ENCODE measurements at places on chromosomes 3 and 15.

- no peak for DNase-seq
These were observed 94.3 kb upstream of the RNF7 start for GRCh38 chr3:141643796-141644195.

DNA sequence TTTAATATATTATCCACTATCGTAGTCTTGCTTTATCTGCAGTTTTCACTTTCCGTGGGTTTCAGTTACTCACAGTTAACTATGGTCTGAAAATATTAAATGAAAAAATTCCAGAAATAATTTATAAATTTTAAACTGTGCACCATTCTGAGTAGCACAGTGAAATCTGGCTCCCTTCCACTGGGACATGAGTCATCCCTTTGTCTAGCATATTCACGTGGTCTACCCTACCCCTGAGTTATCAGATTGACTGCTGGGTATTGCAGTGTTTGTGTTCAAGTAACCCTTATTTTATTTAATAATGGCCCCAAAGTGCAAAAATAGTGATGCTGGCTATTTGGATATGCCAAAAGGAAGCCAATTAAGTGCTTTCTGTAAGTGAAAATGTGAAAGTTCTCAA lies 539.5 kb upstream of the AGTR1 start:
- DNase-seq, result no peak

DNA sequence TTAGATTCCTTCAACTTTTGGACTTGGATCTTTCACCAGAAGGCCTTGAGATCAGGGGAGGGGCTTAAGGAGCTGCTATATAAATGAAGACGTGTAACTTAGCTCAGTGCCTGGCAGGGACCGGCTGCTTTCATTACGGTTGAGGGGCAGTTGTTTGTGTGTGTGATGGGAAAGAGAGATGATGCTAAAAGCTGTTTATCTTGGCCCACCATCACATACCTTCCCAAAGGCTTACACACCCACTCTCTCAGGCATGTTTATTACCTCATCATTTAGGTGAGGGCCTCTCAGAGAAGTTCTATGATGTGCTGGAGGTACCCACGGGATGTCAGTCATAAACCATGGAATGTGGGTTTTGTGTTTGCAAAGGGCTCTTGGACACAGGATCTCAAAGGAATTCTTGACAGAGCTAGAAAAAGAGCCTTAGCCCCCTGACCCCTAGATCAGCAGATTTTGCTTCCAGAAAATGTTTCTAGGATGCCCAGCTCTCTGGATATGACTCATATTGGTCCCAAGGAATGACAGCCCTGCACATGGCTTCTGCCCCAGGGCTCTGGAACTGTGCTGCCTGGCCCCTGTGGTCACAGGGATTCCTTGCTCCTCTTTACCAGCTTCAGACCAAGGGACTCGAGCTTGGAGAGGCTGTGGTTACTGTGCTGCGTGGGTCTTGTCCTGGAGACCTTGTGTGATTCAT lies 15.9 kb upstream of the SMAD3 start:
- DNase-seq, result peak; percentile 76

GRCh38 chr15:48040166-48040817 lies 80.5 kb upstream of the SLC24A5 start:
- peak; percentile 57 for DNase-seq

DNA sequence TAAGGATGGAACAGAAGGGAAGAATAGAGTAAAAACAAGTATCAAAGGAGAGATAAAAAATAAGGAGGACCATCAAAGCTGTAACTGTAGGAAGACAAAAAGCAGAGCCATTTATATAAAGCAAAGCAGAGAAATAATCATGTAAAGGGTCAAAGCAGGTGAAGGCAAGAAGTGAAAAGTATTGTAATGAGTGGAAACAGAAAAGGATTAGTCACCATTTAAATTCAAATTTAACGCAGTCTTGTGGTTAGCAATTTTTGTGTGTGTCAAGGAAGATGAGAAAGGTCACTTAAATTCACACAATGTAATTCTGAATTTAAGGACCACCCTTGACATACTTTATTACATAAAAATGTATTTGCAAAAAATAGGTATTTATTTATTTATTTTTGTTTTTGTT lies 567.8 kb downstream of the ROBO1 start:
- no peak for DNase-seq

DNA sequence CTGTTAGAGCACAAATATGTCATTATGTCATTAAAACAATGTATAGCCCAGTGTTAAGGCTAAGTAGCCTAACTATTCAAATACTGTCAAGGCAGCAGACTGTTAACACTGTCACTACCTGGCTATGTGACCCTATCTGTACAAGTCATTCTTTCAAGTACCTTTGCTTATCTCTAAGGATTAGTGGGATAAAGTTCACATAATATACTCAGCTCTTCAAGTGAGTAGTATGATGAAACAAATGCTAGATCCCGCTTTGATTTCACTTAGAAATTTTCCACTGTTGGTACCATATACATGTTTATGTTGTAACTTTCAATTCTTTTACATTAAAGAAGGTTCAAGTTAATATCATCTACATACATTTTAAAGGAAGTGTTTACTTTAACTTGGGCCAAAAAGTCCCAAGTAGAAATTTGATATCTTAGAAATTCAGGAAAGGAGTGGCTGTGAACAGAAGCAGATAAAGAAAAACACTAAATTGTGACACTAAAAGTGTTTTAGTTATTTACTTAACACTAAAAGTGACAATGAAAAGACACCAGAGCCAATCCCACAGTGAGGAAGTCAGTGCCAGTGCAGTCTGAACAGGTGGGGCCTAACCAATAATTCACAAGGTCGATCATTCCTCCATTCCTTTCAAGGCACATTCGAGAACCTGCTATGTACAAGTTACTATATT lies 4.8 kb upstream of the RFX7 start:
- DNase-seq, result no peak

DNA sequence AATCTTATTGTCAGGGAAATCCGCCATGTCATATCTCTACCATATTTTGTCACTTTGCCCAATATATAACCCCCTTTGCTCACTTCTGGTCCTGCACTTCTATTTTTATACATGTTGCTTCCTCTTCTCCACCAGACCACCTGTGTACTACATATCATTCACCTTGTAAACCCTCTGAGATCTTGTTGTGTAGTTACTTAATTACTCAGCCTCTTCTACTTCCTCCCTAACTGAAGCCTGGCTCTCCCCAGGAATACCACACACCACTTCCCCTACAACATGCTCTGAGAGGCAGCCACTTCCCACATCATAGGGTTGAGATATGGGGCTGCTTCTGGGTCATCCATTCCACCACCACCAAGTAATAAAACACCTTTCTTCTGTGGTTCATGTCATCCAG lies 10.0 kb downstream of the HEXA start:
- no peak for DNase-seq

DNA sequence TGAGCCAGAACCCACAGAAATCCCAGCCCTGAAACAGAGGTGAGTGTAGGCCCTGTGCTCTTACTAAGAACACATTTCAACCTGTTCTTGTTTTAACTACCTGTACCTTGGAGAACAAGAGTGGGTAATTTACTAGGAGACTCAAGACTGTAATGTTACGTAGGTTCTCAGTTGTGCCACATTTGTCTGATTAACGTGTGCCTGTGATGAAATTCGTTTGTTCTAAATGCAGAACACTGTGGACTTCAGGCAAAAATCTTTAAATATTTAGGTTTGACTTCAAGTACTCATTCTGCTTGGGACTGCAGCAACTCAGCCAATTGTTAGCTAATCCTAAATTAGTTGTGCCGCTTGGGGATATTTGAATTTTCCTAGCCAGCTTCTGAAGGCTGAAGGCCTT lies 28.3 kb downstream of the GTF2E1 start:
- DNase-seq, result no peak

DNA sequence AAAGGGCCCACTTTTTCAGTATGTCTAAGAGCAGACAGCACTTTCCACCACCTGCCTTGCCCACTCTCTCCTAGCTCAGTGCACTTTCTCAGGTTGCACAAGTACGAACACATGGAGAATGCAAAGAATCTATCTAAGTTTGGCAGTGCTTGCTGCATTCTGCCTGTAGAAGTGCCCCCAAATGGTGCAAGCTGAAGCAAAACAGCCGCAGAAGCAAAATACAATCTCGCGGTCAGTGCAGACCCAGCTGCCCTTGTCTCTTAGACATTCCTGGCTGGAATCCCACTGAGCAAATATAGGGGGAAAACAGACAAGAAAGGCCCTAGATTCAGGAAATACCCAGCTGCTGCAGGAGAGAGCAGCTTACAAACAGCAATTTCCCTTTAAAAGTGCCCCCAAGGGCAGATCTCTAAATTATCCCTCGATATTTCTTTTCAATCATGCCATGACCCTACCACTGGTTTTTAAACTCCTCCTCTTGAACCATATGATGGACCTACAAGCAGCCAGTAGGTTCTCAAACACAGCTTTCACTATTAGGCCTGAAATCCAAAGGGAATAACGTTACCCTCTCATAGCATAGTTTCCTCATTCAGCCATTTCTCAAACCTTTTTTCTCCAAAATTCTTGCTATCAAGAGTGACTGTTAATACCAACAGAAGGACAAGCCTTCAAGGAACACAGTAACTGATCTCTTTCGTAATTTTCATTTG lies 67.0 kb downstream of the TNIK start:
- DNase-seq, result no peak

- no peak for DNase-seq
These were observed 300.7 kb downstream of the OXSM start for GRCh38 chr3:26090589-26090988.

- no peak for DNase-seq
These were observed 9.7 kb downstream of the WDR5B start for GRCh38 chr3:122406198-122406597.

DNA sequence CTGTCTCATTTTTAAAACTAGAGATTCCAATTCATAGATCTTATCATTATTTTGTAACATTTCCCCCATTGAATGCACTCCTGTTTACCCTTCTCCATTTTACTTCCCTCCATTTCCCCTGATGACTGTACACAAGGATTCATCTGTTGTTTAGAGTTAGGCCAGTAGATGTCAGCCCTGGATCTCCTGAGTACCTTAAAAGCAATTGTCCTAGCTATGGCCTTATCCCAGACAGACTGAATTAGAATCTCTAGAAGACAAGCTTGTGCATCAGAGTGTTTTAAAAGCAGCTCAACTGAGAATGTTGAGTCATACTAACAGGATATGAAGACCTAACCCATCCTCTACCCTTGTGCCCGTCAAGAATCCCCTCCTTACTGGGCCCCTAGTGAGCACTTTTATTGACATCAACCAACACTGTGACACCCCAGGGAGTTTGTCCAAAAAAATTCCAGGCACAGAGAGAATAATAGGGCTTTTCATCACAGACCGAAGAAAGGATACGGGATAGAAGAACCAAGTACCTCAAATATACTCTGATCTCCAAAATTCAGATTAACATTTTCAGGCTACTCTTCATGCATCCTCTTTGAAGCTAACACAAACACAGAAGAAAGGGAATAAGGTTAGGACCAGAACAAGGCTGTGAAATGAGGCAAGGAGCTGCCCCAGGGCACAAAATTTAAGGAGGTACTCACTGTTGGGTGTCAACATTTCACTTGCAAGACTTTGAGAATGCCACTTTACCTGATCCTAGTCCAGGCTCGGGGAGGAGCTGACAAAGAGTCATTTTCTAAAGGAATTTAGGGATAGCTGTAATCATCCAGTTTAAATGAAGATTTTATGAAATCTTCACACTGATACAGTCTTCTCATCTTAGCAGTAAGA lies 17.1 kb downstream of the ZBED2 start:
- peak; percentile 74 for DNase-seq

DNA sequence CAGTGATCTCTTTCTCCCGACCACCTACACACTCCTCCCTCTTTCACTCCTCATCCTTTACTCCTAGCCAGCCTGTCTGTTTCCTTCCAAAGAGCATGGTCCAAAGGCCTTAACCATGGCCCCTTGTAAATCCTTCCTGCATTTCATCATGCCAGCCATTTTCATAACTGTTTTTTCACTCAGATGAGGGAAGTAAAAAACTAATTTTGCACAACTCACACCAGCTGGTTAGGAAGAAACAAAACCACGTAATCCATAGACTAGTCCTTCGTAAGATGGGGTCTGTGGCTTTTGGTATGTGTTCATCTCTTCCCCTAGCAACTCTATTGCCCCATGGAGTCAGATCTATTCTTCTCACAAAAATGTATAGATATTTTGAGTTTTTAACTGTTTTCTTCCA lies 187.8 kb downstream of the SHOX2 start:
- DNase-seq, result no peak

- DNase-seq, result no peak
These were observed 557.6 kb upstream of the ADAMTS9 start for GRCh38 chr3:65245133-65246063.

- DNase-seq, result no peak
These were observed 53.8 kb downstream of the RBMS3 start for GRCh38 chr3:29334706-29335105.

- DNase-seq, result no peak
These were observed 35.8 kb downstream of the CTNNB1 start for GRCh38 chr3:41234823-41235721.

DNA sequence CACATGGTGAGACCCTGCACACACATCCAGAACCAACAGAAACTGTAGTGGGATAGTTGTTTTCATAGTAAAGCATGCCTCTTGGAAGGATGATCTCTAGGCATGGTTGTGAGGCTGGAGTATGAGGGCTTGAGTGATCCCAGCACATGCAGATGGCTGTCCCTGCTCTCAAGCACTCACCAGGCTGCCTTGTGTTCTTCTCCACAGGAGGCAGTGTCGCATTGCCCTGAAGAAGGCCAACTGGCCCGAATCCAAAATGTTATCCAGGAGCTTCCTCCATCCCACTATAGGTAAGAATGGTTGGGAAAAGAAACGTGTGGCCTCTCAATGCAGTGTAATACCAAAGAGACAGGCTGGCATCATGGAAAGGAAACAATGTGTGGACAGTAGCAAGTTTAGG lies 82.7 kb downstream of the TMEM39A start:
- peak; percentile 28 for DNase-seq
